Cardiac muscle cell (in vitro differentiated cells and primary cell): ENCODE measurements at places on chromosomes 6 and 20.
A peak's percentile ranks its signal among the peaks of the same experiment; 100 is the strongest.

DNA sequence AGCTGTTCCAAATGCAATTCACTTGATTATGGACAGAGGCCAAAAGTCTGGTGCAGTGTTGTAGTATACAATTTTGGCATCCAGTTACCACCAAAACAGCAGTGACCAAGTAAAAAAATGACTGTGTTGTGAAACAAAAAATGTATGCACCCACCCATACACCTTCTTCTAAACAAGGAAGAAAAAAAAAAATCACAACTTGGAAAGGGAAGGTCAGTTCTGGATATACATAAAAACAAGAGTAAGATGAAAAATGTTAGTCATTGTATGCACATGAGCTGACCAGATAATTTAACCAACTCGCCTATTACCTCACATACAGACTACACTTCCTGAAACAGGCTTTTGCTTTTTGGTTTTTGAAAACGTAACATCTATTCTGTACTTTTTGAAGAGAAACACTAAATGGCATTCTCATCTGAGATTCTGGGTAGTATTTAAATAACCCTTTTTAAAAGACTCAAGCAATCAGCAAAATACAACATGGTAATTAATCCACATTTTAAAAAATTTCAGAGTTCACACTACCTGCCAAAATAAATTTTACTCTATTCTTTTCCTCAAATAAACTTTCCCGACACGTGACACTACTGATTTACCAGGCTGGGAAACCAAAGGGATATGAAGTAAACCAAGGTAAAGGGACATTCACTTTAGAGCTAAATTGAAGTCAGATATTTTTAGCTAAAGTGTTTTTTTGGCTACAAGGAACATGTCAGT lies 141.6 kb upstream of the SHLD1 start:
- H3K4me3 ChIP-seq = peak overlapping the region; percentile 91
- H3K4me1 ChIP-seq = peaks cover 18% of the 10 kb centered on the region
- H3K27ac ChIP-seq = peak overlapping the region; percentile 15
- no peaks in the 10 kb centered on the region for H3K27me3 ChIP-seq

DNA sequence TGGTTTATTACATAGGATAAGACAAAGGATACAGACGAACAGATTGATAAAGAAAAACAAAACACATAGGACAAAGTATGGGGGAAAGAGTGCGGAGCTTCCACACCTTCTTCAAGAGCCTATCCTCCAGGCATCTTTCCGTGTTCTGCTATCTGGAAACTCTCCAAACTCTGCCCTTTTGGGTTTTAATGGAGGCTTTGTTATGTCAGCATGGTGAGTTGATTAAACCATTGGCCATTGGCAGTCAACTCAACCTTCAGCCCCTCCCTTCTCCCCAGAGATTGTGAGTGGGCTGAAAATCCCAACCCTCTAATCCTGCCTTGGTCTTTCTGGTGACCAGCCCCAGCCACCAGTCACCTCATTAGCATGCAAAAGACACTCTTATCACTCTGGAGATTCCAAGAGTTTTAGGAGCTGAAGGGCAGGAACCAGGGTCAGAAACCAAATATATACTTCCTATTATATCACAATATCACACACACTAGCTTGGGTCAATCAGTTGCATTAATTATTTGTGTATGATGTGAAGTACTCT lies 23.8 kb downstream of the HLA-DOB start:
- no peaks in the 10 kb centered on the region for H3K36me3 ChIP-seq
- no peaks in the 10 kb centered on the region for H3K4me1 ChIP-seq
- no peak overlapping the region for H3K27ac ChIP-seq
- DNase-seq = no peak
- H3K27me3 ChIP-seq = peaks cover 13% of the 10 kb centered on the region

GRCh38 chr6:133707456-133707855 lies 181.5 kb upstream of the TCF21 start:
- H3K4me3 ChIP-seq = no peak overlapping the region
- H3K4me1 ChIP-seq = no peaks in the 10 kb centered on the region
- H3K27me3 ChIP-seq = no peaks in the 10 kb centered on the region
- DNase-seq = no peak

DNA sequence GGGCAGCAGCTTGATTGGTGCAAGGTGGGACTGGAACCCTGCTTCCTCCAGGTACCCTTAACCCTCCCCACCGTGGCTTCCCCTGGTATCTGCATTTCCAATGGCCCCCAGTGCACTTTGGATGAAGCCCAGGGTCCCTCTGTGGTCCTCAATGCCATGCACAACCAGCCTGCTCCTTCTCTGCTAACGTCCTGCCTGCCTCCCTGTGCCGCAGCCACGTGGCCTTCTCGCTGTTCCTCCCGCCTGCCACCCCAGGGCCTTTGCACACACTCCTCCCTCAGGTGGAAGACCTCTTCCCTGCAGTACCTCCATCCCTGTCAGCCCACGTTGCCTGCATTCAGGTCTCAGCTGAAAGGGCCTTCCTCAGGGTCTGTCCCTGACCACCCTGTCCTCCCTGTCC lies 101.6 kb downstream of the BMP7 start:
- H3K4me3 ChIP-seq = no peak overlapping the region
- DNase-seq = no peak
- H3K27ac ChIP-seq = no peak overlapping the region
- H3K27me3 ChIP-seq = no peaks in the 10 kb centered on the region
- peaks cover 22% of the 10 kb centered on the region for H3K4me1 ChIP-seq
- H3K36me3 ChIP-seq = peaks cover under 1% of the 10 kb centered on the region

DNA sequence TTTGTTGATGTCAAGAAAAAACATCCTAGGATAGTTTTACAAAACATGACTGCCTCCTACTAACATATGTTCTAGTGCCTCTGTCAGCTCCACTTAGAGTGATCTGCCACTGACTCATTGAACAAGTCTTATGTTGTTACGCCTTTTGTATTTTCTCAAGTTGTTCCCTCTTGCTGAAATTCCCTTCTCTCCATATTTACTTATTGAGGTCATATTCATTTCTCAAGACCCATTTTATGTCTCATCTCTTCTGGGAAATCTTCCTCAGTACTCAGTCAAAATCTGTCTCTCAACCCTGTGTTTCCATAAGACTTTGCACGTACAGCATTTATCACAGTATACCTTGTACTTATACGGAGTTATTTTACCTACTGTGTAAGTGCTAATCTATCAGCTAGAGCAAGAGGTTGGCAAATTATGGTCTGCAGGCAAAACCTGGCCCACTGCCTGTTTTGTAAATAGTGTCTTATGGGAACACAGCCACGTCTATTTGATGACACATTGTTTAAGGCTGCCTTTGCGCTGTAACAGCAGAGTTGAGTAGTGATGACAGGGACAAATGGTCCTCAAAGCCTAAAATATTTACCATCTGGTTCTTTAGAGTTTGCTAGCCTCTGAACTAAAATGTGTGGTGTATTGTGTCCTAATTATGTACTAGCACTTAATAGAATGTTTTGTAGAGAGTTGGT lies 83.4 kb downstream of the ADGRB3 start:
- H3K27ac ChIP-seq = no peak overlapping the region
- DNase-seq = peak; percentile 75
- no peaks in the 10 kb centered on the region for H3K36me3 ChIP-seq

DNA sequence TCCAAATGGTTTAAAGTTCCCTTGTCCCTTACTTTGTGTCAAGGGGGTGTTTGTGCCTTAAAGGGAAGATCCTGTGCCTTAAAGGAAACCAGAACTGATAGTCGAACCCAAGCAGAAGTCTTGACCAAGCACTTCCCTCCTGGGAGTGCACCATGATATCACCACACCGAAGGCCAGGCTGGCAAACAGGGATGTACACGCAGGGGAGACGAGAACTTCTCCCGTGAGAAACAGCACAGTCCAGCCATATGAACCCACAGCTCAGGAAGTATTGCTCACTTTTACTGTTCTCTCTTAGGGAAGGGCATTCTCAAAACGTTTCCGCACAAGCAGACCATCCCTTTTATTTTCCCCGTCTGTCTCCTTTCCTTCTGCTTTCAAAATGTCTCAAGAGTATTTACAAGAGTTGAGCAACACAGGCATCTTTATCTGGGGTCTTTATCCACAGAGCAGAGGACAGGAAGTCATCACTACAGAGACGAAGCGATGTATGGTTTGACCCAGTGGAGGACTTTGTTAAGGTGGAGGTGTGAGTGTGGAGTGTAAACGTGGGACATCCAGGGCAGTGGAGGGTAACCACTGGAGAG lies 12.8 kb upstream of the SERPINB1 start:
- peak; percentile 71 for DNase-seq
- no peak overlapping the region for H3K4me3 ChIP-seq
- no peaks in the 10 kb centered on the region for H3K27me3 ChIP-seq
- H3K36me3 ChIP-seq = no peaks in the 10 kb centered on the region

DNA sequence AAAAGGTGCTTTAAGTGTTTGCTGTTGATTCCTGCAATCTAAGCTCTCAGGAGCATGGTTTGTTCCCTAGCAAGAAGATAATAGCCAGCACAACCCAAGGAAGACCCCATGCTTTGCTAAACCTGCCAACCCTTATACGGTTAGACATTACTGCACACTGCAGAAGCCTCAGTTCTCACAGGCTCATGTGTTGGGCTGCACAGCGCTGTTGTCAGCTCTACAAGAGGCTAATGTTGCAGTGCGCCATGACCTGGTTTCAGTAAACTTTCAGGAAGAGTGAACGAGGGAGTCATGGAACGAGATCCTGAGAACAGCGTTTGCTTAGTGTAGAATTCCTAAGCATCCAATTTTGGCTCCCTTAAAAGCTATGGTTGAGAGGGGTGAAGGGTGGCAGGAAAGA lies 218.5 kb downstream of the ARHGAP18 start:
- no peak overlapping the region for H3K27ac ChIP-seq
- DNase-seq = no peak
- H3K4me3 ChIP-seq = no peak overlapping the region
- peaks cover 9% of the 10 kb centered on the region for H3K36me3 ChIP-seq
- no peaks in the 10 kb centered on the region for H3K4me1 ChIP-seq

- no peak for DNase-seq
- H3K4me3 ChIP-seq = no peak overlapping the region
- no peaks in the 10 kb centered on the region for H3K4me1 ChIP-seq
- no peak overlapping the region for H3K27ac ChIP-seq
- H3K27me3 ChIP-seq = no peaks in the 10 kb centered on the region
- H3K36me3 ChIP-seq = no peaks in the 10 kb centered on the region
These were observed 229.7 kb downstream of the PLCB1 start for GRCh38 chr20:8361779-8362178.

GRCh38 chr6:165159460-165159859 lies 149.9 kb downstream of the C6orf118 start:
- no peak overlapping the region for H3K27ac ChIP-seq
- DNase-seq = no peak
- no peaks in the 10 kb centered on the region for H3K4me1 ChIP-seq
- H3K36me3 ChIP-seq = no peaks in the 10 kb centered on the region

DNA sequence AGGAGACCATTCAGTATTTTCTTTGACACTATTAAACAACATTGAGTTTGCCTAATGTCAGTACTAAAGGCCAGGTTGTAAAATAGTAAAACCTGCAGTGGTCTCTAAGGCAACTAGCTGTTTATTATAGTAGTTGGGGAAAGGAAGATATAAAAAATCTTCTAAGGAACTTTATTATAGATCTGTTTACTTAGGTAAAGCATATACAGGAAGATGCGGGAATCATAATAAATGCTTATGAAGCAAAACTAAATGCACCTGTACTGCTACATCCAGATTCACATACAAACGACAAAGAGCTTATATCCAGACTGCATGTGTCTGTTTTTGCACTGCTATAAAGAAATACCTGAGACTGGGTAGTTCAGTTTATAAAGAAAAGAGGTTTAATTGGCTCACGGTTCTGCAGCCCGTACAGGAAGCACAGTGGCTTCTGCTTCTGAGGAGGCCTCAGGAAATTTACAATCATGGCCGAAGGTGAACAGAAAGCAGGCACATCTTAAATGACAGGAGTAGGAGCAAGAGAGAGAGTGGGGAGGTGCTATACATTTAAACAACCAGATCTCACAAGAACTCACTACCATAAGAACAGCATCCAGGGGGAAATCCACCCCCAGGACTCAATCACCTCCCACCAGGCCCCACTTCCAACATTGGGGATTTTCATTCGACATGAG lies 8.7 kb upstream of the TRIM39 start:
- H3K27me3 ChIP-seq = no peaks in the 10 kb centered on the region
- H3K4me3 ChIP-seq = no peak overlapping the region
- no peaks in the 10 kb centered on the region for H3K4me1 ChIP-seq
- no peak overlapping the region for H3K27ac ChIP-seq
- peaks cover 6% of the 10 kb centered on the region for H3K36me3 ChIP-seq
- no peak for DNase-seq

DNA sequence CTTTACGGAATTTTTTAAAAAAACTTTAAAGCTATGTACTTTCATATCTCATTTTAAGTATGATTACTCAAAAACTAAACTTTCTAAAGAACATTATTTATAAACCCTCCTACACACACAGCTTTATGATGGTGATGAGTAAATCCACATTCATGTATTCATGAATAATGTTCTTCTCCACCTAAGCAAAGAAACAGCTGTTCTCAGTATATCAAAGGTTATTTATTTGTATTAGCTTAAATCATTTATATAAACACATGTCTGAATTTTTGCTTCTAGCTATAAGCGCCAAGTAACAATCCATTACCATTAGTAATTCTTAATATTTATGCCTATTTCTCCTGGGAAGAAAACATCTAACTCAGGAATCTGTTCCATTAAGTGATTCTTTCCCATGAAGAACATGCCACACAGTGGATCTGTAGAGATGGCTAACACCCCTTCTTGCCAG lies 63.3 kb downstream of the SMLR1 start:
- H3K4me3 ChIP-seq = no peak overlapping the region
- no peaks in the 10 kb centered on the region for H3K4me1 ChIP-seq
- no peak overlapping the region for H3K27ac ChIP-seq
- H3K36me3 ChIP-seq = peaks cover 7% of the 10 kb centered on the region
- no peaks in the 10 kb centered on the region for H3K27me3 ChIP-seq
